Activated CD4-positive, alpha-beta T cell treated with anti-CD3 and anti-CD28 coated beads, Interleukin-2, amount 50 U/mL, for 4 hours (primary cell): ENCODE measurements at places on chromosomes 11 and 22.

DNA sequence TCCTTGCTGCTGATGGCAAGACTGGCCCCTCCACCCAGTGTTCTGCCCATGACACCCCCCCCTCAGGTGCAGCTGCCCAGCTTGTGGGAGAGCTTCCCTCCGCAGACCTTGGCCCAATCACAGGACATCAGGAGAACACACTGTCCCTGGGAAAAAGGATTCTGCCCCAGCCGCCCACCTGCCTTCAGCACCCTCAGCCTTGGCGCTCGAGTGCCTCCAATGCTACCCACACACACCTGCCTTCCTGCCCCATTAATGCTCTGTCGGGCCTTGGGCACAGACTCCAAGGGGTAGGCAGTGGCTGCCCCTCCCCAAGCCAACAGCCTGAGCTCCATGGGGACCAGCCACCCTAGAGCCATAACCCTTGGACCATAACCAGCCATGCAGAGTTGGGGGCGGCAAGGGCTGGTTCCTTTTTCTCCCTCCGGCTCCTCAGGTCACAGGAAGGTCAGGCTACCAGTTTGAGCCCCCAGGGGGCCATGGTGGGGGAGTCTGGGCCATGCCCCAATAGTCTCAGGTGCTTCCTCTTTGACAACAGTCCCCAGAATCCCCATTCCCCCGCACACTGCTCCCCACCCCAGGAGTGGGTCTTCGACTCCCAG lies 1.3 kb upstream of the ZNF70 start:
- no peak for DNase-seq

DNA sequence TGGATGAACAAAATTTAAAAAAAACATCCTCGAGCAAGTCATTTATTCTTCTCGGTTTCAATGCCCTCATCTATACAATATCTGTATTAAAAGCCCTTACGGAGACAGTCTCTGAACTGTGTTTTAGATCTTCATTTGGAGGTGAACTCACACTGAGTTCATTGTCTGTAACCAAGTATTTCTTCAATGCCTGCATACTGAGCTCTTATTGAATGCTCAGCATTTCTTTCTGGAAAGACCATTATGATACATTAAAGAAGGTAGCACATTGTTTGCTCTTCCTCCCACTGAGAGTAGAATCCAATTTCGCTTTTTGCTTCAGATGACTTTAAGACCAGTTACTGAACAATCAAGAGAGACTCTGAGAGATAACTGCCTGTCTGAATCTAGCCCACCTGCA lies 1.7 kb upstream of the ANO3 start:
- no peak for DNase-seq

GRCh38 chr11:82038154-82038553 lies 695.5 kb downstream of the FAM181B start:
- no peak for DNase-seq

GRCh38 chr11:115996808-115997188 lies 492.6 kb upstream of the CADM1 start:
- no peak for DNase-seq

DNA sequence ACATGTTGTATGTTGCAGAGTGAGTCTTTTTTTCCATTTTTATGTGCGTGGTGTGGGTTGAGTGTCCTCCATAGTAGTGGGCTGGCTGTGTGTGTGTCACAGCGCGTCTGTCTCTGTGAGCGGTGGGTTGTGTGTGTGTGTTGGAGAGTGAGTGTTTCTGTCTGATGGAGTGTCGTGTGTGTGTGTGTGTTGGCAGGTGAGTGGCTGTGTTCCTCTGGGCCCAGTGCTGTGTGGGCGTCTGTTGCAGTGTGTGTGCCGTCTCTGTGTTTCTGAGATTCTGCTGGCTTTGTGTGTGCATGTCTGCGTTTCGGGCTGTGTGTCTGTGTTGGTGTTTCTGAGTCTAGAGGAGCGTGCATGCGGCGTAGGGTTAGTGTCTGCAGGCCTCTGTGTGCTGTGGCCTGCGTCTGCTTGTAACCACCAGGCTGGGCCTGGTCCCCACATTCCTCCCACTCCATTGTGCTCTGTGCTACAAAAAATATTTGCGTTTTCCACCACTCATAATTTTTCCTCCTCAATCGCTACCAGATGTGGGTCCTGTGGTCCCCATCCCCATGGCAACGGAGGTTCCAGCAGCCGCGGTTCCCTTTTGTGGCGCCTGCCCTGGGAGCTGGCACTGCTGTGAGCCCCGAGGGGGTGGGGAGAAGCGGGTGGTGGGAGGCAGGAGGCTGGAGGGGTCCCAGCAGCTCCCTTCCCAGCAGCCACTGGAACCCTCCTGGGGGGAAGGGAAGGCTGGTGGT lies 15.2 kb downstream of the SCARF2 start:
- DNase-seq = no peak

GRCh38 chr11:108522318-108522717 lies 24.1 kb upstream of the POGLUT3 start:
- no peak for DNase-seq

- no peak for DNase-seq
These were observed 585.8 kb downstream of the BUD13 start for GRCh38 chr11:116187026-116187425.

GRCh38 chr22:41092023-41092817 lies at the start of gene EP300:
TSS of gene EP300 (plus strand) at chr22:41092592. CDS start at chr22:41093005, 413 bp downstream.
- DNase-seq = peak; percentile 85

GRCh38 chr11:67120456-67120855 lies 1.4 kb downstream of the KDM2A start:
- DNase-seq = no peak
